ENCODE measurements at places on chromosomes 16 and 17.
A peak's percentile ranks its signal among the peaks of the same experiment; 100 is the strongest.

DNA sequence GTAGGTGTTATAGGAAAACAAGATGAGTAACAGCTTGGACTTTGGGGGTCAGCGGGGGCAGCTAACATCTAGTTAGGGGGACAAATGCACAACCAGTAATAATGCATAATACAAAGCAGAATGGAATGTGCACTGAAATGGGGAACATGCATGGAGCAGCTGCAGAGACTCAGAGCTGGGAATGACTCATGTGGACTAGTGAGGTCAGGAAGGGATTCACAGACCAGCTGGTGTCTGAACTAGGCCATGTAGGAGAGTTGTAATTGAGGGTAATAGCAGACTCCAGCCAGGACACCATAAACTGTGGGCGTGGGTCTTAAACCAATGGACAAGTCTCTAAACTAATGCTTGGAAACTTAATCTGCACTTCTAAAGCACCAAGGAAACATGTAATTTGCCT, 176.8 kb upstream of the ASIC2 start:
- DNase-seq = no peak

DNA sequence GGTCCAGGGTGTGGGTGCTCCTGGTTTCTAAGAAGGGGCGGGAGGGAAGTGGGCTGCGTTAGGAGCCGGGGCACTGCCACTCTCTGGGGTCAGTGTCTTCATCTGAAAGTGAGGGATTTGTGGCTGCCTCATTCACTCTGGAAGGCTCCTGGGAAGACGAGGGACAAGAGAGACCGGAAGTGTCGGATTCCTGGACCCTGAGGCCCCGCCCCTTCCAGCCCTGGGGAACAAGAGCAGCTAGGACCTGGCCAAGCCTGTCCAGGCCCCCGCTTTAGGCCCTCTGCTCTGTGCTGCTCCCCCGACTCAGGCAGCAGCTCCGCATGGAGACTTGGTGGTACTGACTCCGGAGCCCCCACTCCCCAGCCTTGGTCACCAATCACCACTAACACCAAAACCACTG, 6.5 kb downstream of the LGALS3BP start:
- no peak for DNase-seq

GRCh38 chr17:64441772-64442540, 7.0 kb upstream of the MILR1 start:
- peak; percentile 44 for DNase-seq

- DNase-seq = no peak
These were observed 5.5 kb downstream of the VPS4A start for GRCh38 chr16:69316595-69317034.

GRCh38 chr16:77555126-77555525, 120.3 kb upstream of the ADAMTS18 start:
- no peak for DNase-seq

DNA sequence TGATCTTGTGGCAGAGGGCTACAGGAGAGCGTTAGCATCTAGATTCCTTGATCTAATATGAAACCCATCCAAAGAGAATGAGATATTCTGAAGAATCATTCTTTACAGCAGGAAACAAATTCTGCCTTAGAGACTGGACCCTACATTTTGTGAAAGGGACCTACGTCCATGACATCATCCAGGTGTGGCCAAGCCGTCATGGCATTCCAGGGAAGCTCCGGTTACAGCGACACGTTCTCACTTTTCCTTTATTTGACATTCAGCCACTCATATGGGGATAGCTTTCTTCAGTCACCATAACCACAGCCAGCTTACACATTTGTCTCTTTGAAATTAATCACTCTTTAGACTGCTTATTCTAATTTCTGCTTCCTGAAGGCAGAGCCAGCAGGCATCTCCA, 408.1 kb downstream of the XYLT1 start:
- no peak for DNase-seq

GRCh38 chr16:17348042-17348783, 122.5 kb downstream of the XYLT1 start:
- no peak for DNase-seq

GRCh38 chr17:41692722-41693521, 4.2 kb downstream of the EIF1 start:
- no peak for DNase-seq

DNA sequence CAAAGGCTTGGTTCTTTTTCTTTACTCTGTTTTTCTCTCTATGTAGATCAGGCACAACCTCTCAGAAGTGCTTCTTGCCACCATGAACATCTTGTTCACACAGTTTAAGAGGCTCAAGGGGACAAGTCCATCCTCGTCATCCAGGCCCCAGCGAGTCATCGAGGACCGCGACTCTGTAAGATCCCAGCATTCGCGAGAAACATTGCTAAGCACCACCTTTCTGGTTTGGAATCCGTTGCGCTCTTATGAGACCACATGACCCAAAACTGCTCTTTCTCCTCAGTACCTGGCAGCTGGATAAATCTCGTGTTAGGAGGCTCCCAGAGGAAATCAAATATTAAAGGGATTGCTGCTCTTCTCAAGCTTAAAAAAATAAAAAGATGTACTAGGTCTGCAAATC, 23.3 kb upstream of the SLC12A3 start:
- no peak for DNase-seq

DNA sequence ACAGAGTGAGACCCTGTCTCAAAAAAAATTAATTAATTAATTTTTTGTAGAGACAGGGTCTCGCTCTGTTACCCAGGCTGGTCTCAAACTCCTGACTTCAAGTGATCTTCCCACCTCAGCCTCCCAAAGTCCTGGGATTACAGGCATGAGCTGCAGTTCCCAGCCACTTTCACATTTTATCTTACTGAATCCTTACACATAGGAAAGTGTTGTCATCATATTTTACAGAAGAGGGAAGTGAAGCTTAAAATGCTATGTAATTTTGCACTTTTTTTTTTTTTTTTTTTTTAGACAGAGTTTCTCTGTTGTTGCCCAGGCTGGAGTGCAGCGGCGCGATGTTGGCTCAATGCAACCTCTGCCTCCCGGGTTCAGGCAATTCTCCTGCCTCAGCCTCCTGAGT, 21.1 kb upstream of the ZNF629 start:
- no peak for DNase-seq

- DNase-seq = no peak
These were observed 227.9 kb downstream of the MAF start for GRCh38 chr16:79372503-79373184.

DNA sequence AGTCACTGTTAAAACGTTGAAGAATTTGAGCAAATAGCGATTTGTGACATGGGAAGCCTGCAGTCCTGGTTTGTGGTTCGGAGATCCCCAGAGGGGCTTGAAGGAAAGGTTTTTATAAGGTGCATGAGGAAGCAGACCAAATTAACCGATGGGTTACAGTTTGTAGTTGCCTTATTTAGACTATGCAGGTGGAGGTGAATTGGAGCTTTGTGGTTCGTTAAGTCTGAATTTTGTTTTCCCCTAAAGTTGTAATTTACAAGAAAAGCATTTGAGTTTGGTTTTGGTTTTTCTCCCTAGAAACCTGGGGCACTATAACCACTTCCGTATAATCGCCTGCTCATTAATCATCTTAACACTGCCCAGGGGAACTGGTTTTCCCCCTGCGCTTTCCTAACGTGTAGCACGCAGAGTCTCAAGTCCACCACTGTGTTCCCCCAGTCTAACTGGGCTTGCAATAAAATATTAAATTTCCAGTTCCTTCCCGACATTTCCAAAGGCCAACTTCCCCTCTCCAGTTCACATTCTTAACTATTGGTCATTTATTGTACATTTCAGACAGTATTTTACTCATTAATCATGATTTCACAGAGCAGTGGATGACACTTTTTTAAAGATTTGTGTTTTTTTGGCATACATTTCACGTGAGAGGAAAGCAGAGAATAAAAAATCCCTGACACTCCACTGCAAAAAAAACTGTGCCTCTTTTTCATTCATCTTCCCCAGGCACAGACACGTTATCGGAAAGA, 932 bp downstream of the ZNF267 start:
- DNase-seq = no peak

GRCh38 chr17:58741121-58741625, 14.5 kb upstream of the PPM1E start:
- no peak for DNase-seq

DNA sequence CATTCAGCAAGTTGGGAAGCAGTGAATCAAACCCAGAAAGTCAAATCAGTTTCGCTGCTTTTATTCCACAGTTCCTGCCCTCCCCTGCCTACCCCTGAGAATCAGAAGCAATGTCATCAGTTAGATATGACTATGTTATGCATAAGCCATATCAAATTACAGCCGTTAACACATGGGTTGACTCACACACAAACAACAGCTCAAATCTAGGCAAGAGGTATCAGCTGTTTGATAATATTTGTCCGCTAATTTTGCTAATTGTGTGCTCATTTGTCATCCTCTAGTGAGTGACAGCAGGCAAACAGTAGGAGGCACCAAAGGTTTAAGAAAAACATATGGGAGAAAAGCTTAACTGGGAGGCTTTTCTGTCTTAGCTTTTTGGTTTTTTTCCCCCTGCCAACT, 327.4 kb upstream of the CCL2 start:
- DNase-seq = no peak

- DNase-seq = no peak
These were observed 18.4 kb downstream of the LIMD2 start for GRCh38 chr17:63681530-63681929.

Measured in Right ventricle myocardium superior (tissue), 1 donor.